ENCODE measurements at places on chromosomes 11 and 22.

DNA sequence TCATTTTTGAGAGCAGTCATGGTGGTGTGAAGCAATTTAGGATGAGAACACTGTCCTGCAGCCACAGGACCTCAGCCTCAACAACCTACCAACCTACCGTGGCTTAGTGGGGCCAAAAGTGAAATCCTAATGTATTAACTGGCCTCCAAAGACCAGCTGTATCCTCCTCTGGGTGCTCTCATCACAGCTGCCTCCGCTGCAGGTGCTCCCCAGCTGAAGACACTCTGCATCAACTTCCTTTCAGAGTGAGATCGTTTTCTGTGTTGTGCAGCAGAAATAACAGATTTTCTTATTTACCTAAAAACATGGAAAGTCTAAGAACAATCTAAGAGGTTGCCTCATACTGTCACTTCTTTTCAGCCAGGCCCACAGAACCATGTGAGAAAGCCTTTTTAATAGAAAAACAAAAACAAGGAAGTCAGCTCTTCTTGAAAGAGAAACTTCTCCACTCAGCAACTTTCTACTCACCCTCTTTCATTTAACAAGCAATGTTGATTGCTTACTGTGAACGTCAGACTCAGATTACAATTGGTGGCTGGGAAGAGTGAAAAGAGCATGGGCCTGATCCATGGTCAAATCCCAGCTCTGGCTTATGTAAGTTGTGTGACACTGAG, 136.1 kb downstream of the TENM4 start:
- H3K27me3 ChIP-seq, result peaks cover 4% of the 10 kb centered on the region
- peaks cover 3% of the 10 kb centered on the region for H3K4me1 ChIP-seq
- H3K36me3 ChIP-seq, result no peaks in the 10 kb centered on the region
- peak overlapping the region; percentile 40 for H3K4me3 ChIP-seq

- no peaks in the 10 kb centered on the region for H3K4me1 ChIP-seq
- H3K36me3 ChIP-seq, result no peaks in the 10 kb centered on the region
- no peak for ATAC-seq
- no peaks in the 10 kb centered on the region for H3K27me3 ChIP-seq
- H3K4me3 ChIP-seq, result no peak overlapping the region
Observed at GRCh38 chr11:26985943-26986342, 8.0 kb upstream of the FIBIN start.

DNA sequence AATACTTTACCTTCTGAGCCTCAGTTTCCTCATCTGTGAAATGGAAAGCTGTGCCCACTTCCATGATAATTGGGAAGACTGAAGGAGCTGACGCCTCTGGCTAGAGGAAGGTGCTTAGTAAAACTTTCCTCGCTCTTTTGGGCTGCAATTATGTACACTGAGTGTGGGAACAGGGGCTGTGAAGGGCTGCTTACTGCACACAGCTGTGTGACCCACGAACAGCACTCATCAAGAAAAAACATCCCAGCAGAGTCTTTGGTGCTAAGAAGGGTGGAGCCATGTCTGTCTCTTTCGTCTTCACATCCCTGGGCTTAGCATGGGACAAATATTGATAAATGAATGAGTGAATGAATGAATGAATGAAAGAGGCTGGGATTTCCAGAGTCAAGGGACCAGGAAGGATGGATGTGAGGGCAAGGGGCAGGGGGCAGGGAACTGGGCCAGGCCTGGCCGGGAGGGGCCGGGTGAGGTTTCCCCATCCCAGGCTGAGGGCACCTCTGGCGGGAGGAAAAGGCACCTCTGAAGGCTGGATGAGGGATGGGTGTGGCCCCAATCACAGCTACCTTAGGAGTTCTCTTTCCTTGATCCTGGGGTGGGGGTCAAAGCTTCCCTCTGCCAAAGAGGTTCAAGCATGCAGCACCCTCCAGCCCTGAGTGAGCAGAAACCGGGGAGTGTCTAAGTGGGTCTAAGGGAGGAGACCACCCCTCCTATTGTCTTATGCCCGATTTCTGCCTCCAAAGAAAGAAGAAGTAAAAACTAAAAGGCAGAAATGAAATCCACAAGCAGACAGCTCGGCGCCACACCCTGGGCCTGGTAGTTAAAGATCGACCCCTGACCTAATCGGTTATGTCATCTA, 9.2 kb upstream of the CD5 start:
- peaks cover 33% of the 10 kb centered on the region for H3K4me1 ChIP-seq
- H3K27ac ChIP-seq, result peak overlapping the region; percentile 96

DNA sequence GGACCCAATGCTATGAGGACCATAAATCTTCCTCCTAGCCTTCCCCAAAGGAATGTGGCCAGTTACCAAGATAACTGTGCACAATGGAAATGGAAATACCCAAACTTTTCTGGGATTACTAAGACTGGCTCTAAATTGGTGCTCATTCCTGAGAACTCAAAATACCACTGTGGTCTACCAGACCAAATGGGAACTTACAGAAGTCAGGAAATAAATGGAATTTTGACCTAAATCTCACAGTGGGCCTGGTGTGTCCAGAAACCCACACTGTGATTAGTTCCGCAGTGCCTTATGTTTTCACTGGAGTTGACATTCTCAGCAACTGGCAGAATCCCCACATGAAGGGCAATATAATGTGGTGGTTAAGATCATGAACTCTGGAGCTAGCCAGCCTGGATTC, 99.4 kb upstream of the ZC3H12C start:
- H3K4me1 ChIP-seq, result no peaks in the 10 kb centered on the region
- H3K36me3 ChIP-seq, result no peaks in the 10 kb centered on the region
- H3K27me3 ChIP-seq, result no peaks in the 10 kb centered on the region
- ATAC-seq, result no peak

GRCh38 chr11:111157571-111157970, 88.0 kb upstream of the POU2AF2 start:
- peaks cover 17% of the 10 kb centered on the region for H3K27me3 ChIP-seq
- H3K4me3 ChIP-seq, result no peak overlapping the region
- no peak for ATAC-seq
- H3K27ac ChIP-seq, result no peak overlapping the region
- H3K36me3 ChIP-seq, result no peaks in the 10 kb centered on the region

DNA sequence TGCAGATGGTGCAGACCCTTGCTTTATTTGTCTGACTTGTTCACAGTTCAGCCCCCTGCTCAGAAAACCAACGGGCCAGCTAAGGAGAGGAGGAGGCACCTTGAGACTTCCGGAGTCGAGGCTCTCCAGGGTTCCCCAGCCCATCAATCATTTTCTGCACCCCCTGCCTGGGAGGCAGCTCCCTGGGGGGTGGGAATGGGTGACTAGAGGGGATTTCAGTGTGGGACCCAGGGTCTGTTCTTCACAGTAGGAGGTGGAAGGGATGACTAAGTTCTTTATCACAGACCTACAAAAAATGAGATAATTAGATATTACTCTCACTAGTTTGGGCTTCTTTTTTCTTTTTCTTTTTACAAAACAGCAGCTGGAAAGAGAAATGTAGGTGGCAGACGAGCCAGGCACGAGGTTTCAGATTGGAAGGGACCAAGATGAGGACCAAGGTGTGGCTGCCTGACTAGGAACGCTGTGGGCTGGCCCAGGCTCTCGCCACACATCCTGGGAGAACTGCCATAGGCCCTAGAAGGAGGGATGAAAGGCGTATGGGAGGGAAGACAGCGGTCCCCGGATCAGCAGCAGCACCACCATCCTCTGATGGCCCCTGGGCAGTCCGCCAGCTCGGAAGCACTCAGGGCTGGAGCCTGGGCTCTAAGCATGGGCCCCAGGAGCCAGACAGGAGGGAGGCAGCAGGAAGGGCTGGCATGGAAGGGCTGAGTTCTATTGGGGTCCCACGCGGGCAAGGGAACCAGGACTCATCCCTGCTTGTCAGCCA, 14.2 kb downstream of the TXN2 start:
- H3K4me3 ChIP-seq, result no peak overlapping the region
- H3K36me3 ChIP-seq, result peaks cover 34% of the 10 kb centered on the region
- ATAC-seq, result no peak

- no peak overlapping the region for H3K27ac ChIP-seq
- no peaks in the 10 kb centered on the region for H3K27me3 ChIP-seq
- no peak overlapping the region for H3K4me3 ChIP-seq
- H3K36me3 ChIP-seq, result no peaks in the 10 kb centered on the region
- no peaks in the 10 kb centered on the region for H3K4me1 ChIP-seq
- ATAC-seq, result no peak
Observed at GRCh38 chr22:25838960-25839741, 97.2 kb downstream of the MYO18B start.

- peaks cover 29% of the 10 kb centered on the region for H3K36me3 ChIP-seq
- no peaks in the 10 kb centered on the region for H3K27me3 ChIP-seq
- no peak for ATAC-seq
- H3K27ac ChIP-seq, result no peak overlapping the region
- H3K4me3 ChIP-seq, result no peak overlapping the region
- H3K4me1 ChIP-seq, result peaks cover 14% of the 10 kb centered on the region
Observed at GRCh38 chr11:73389134-73389525, 12.9 kb downstream of the RELT start.

DNA sequence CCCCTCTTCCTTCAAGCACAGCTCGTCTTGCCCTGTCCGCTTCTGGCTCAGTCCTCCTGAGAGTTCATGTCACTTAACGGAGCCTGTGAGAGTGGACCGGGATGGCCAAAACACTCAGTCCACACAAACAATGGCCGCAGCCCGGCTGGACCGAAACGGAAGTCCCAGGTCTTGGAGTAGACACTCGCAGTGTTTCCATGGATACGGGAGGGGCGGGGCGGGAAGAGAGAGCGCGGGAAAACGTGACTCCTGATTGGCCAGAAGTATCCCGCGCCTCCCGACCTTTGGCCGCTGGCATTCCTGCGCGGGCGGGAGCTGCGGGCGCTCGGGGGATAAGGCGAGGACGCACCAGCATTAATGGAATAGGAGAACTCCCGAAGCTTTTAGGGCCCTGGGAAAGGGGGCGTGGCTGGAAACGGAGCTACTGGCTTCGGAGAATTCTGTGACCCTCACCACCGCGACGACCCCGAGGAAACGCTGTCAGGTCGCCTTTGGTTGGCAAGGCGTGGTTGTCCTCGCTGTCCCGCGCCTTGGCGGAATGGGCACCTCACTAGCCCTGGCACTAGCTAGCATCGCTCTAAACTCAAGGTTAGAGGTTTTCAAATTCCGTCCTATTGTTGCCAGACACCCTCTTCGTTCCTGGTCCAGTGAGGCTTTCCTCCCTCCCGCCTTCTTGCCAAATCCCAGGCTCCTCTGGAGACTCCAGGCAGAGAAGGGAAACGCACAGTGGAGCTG, at the start of the genes NLRP14 and ZNF214:
TSS of gene NLRP14 (plus strand) at position 297 of the 735 bp plus-strand sequence. CDS start 18,108 bp downstream, outside the sequence.
TSS of gene ZNF214 (minus strand) at position 164 of the 735 bp plus-strand sequence. CDS start 17,511 bp downstream, outside the sequence.
- H3K36me3 ChIP-seq, result no peaks in the 10 kb centered on the region
- peak; percentile 7 for ATAC-seq
- H3K27ac ChIP-seq, result no peak within 1 kb of the TSS
- H3K27me3 ChIP-seq, result peaks cover 28% of the 10 kb centered on the region
- no peaks in the 10 kb centered on the region for H3K4me1 ChIP-seq

GRCh38 chr11:1200611-1201191, 22.2 kb upstream of the MUC5B start:
- no peak overlapping the region for H3K27ac ChIP-seq
- ATAC-seq, result no peak
- H3K27me3 ChIP-seq, result no peaks in the 10 kb centered on the region
- no peaks in the 10 kb centered on the region for H3K4me1 ChIP-seq
- no peaks in the 10 kb centered on the region for H3K36me3 ChIP-seq

GRCh38 chr11:102836290-102836875, 7.0 kb downstream of the MMP3 start:
- ATAC-seq, result no peak
- H3K27me3 ChIP-seq, result peaks cover 18% of the 10 kb centered on the region
- H3K4me1 ChIP-seq, result no peaks in the 10 kb centered on the region
- H3K27ac ChIP-seq, result no peak overlapping the region

DNA sequence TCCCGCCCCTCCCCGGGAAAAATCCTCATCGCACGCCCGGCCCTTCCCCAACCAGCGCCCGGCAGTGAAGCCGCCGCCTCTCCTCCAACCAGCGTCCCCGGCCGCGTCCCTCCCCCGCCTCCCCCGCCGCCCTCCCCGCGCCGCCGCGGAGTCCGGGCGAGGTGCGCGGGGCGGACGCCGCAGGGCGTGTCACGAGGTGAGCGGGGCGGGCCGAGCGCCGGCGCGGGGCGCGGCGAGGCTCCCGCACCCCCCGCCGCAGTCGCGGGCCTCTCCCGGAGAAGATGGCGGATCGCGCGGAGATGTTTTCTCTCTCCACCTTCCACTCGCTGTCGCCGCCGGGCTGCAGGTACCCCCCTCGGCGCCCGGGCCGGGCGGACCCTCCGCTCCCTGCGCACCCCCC, at the start of gene MAPK8IP2:
TSS of gene MAPK8IP2 (plus strand) at position 256 of the 400 bp plus-strand sequence. CDS start at position 282, 26 bp downstream.
- no peaks in the 10 kb centered on the region for H3K4me1 ChIP-seq
- H3K36me3 ChIP-seq, result peaks cover 10% of the 10 kb centered on the region

GRCh38 chr11:105357764-105358163, 218.2 kb upstream of the CARD18 start:
- H3K27me3 ChIP-seq, result peaks cover 7% of the 10 kb centered on the region
- H3K4me3 ChIP-seq, result no peak overlapping the region
- no peaks in the 10 kb centered on the region for H3K36me3 ChIP-seq
- no peaks in the 10 kb centered on the region for H3K4me1 ChIP-seq
- no peak for ATAC-seq
- no peak overlapping the region for H3K27ac ChIP-seq

- no peak overlapping the region for H3K27ac ChIP-seq
- peaks cover 11% of the 10 kb centered on the region for H3K4me1 ChIP-seq
- no peak overlapping the region for H3K4me3 ChIP-seq
- ATAC-seq, result peak; percentile 62
Observed at GRCh38 chr11:65204646-65205601, 23.2 kb downstream of the CAPN1 start.

- H3K27me3 ChIP-seq, result no peaks in the 10 kb centered on the region
- H3K4me3 ChIP-seq, result no peak overlapping the region
- no peak for ATAC-seq
- peaks cover 21% of the 10 kb centered on the region for H3K36me3 ChIP-seq
Observed at GRCh38 chr11:6547177-6547576, 50.1 kb downstream of the DNHD1 start.

Measured in activated T-helper 17 cell treated with anti-CD3 and anti-CD28 coated beads, Interleukin-2, amount 50 U/mL, for 72 hours (primary cell).